ENCODE measurements at places on chromosomes 4 and X.

DNA sequence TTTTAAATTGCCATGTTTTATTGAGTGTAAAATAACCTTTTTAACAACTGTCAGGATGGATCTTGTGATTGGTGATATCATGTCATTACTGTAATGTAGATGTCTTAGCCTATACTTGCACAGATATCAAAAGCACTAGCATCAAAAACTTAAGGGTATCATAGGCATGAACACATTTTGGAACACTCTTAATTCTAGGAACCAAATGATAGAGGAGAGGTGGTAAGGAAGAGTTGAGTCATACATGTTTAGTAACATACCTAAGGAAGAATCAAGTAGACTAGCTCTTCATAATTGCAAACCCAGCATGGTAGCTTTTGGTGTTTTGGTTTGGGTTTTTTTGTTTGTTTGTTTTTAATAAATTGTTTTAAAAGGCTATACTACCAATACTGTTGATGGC lies 43.4 kb downstream of the SMARCAD1 start:
- DNase-seq: no peak

- DNase-seq: no peak
These were observed 16.8 kb downstream of the POLR2B start for GRCh38 chr4:56995525-56995924.

- no peak for DNase-seq
These were observed 960.3 kb downstream of the C4orf33 start for GRCh38 chr4:130056286-130056685.

DNA sequence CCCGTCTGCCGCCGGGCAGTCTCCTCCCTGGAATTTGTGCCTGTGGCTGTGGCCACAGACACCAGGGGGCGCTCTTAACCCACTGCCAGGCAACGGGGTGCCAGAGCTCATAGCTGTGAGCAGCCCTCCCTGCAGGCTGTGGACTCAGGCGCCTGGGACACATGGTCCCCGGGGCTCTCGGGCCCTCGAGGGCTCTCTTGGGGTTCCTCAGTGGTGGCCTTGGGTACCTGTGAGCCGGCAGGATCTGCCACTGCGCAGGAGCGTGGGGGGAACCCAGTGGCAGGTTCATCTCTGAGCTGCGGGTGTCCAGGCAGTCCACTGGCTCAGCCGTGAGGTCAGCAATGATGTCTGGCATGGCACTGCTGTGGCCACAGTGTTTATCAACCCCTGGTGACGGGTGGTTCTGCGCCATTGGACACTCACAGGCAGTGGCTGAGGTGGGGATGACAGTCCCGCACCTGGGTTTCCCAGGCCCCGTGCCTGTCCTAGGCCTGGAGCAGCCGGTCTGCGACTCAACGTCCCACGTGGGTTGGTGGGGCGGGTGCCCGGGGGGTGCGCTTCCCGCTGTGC lies 37.2 kb downstream of the PCGF3 start:
- peak; percentile 58 for DNase-seq

- DNase-seq: no peak
These were observed 24.1 kb downstream of the CXCL8 start for GRCh38 chr4:73764513-73764912.

DNA sequence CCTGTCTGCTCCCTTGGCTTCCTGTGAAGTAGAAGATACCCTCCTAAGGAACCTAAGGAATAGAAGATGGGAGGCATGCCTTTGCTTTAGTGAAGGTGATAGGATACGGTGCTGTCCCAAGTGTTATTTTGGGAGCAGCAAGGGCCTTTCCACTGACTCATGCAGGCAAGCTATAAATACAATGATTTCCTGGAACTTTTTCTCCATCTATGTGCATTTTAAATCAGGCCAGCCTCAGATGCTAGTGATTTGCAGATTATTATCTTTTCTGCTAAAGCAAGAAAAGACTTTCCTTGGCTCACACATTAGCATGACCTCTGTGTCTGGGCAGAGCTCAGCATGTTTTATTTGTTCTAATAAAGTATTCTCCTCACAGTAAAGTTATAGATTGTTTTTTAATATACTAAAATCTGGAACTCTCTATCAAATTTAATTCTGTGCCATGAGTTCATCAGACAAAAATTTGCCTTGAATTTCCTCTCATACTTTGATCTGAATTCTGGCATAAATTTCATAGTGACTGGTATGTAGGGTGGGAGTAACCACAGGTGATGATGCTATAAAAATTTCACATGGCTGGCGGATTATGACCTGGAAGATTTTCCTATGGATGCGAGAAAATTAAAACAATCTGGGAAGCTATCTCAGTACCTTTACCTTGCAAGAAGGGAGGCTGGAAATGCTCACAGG lies 131.7 kb downstream of the REPS2 start:
- no peak for DNase-seq

DNA sequence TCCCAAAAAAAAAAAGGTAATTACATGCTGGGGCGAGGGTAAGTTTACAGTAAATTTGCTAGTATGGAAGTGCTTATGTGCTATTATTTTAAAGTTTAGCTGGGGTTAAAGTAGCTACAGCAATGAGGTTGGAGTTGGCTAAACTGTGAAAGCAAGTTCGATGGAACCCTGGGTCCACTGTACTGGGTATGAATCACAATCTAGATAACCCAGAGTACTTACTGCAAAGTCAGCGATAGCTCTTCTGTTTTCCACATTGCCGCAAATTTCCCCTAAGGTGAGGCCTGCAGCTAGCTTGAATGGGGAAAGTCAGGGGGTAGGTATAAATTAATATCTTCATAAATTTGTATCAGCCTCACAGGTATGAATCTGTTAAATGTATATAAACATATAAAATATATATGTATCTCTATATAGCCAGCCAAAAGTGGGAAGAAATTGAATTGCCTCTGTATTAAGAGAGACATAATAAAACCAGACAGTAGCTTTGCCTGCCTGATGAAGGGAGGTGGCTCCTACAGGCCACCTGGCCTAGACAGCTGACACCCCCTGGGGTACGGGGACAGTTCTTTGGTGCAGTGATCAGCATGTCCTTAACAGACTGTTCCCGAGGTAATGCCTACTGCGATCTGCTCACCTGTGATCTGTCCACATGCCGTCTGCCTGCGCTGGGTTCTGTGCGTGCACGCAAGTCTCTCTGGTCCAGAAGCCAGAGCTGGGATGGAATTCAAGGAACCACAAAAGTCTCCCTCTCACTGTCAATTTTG lies 30.6 kb downstream of the CLRN2 start:
- DNase-seq: no peak

GRCh38 chr4:16122308-16122711 lies 38.5 kb upstream of the PROM1 start:
- no peak for DNase-seq

- DNase-seq: no peak
These were observed 42.3 kb downstream of the SPATA4 start for GRCh38 chr4:176153124-176153523.
